ENCODE measurements at places on chromosomes 5 and 9.

GRCh38 chr5:95317687-95318086 is 32.8 kb upstream of the MCTP1 start:
- no peak for DNase-seq

- DNase-seq: no peak
Observed at GRCh38 chr9:121305269-121305994, 37.5 kb downstream of the GSN start.

- DNase-seq: no peak
Observed at GRCh38 chr5:148635321-148636083, 18.8 kb downstream of the HTR4 start.

DNA sequence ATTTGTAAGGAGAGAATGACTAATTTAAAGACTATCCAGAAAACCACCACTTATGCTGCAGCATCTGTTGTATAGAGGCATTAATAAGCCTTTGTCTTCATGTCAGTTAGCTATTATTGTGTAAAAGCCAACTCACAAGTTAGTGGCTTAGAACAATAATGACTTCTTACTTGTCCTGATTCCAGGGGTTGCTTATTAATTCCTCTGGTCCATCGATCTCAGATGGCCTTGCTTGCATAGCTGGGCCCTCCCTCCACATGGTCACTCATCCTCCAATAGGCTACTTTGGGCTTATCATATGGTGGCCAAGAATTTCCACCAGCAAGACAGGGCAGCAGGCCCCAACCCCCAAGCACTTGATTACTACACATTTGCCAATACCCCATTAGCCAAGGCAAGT is 44.5 kb upstream of the STK32A start:
- DNase-seq: no peak

- no peak for DNase-seq
Observed at GRCh38 chr9:93669958-93670207, 93.5 kb downstream of the PHF2 start.

- no peak for DNase-seq
Observed at GRCh38 chr5:9780501-9780900, 150.3 kb upstream of the TAS2R1 start.

DNA sequence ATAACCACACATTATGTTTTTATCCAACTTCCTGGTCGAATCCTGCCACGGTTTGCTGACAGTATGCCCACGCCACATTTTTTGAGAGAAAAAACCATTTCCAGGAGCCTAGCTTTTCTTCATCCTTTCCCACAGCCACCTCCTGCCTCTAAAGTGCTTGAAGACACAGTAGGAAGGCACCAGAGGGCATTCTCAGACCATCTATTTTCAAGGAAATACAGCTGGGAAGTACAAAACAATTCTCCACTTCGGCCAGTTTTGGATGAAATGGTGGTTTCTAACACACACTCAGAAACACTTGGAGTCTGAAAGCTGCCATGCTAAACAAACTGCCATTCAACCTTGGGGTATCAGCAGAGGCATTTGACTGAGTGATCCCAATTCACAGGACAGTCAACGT is 86.3 kb upstream of the RPS23 start:
- DNase-seq: no peak

- DNase-seq: no peak
Observed at GRCh38 chr9:92425474-92425873, 1.2 kb upstream of the OMD start.

DNA sequence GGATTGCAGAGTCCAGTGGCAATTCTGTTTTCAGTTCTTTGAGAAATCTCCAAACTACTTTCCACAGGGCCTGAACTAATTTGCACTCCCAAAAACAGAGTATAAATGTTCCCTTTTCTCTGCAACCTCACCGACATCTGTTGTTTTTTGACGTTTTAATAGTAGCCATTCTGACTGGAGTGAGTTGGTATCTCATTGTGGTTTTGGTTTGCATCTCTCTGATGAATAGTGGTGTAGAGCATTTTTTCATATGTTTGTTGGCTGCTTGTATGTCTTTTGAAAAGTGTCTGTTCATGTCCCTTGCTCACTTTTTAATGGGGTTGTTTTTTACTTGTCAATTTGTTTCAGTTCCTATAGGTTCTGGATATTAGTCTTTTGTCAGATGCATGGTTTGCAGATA is 72.6 kb downstream of the PALM2AKAP2 start:
- DNase-seq: no peak

GRCh38 chr5:139272471-139273321 is 20.8 kb upstream of the MATR3 start:
- DNase-seq: no peak

DNA sequence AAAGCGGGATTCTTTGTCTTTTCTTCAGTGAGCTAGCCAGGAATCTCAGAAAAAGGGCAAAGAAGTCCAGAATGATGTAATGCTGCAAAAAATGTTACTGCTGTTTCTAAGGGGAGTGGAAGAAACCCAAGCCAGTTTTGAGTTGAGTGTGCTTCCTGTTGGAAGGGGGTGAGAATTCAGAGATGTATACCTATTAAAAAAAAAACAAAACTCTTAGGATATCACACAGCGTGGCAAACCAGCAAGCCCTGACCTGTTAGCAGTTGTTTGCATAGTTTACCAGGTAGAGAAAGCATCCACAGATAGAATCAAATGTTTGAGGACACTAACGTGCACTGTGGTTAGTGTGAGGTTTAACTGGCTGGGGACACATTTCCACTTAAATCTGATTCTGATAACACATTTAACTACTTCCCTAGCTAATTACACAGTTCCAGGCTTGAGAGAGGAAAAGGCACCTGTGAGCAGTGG is 11.4 kb downstream of the BASP1 start:
- DNase-seq: no peak

- DNase-seq: no peak
Observed at GRCh38 chr9:130446101-130446861, 1.5 kb downstream of the ASS1 start.

- no peak for DNase-seq
Observed at GRCh38 chr5:169350759-169351240, 49.9 kb upstream of the SLIT3 start.

Measured in stimulated activated CD8-positive, alpha-beta memory T cell treated with anti-CD3 and anti-CD28 coated beads, Interleukin-7, amount 100 ng/mL, for 1 hour (primary cell).